Activated naive CD4-positive, alpha-beta T cell treated with Interleukin-2 at 50 U/mL for 16 hours (primary cell): ENCODE measurements at places on chromosomes 1 and 21.

- no peak for DNase-seq
These were observed 48.2 kb upstream of the POU3F1 start for GRCh38 chr1:38094711-38095290.

DNA sequence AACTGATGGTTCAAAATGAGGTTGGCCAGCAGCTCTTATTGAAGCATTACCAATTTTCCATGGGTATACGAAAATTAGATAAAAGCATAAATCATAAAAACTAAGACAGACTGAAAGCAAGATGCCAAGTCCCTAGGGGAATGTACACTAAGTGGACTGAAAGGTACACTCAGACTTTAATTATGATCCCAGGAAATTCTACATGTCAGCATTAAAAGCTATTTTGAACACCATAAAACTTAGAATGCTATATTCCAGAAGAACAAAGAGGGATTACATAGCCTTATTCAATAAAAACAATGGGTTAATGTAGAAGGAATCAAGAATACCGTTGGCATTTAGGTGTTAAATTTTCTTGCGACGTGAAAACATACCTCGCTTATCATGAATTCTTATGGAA lies 558.5 kb downstream of the LRRIQ3 start:
- no peak for DNase-seq

DNA sequence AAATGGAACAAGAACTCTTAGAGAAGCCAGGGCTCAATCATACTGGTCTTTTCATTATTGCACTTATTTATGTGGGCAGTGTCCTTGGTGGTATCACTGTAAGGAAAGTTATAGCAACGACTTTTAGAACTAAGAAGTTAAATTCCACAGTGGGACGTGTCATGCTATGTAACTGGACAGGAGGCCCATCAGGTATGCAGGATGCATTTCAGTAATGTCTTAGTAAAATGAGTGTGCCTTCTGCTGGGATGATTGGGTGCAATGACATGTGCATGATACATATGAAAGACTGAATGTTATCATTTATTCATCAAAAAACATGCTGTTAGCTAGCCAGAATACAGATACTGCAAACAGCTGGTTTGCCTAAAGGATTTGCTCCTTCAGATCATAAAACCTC lies 6.9 kb upstream of the ATP1B1 start:
- no peak for DNase-seq

GRCh38 chr1:98637316-98637715 lies 24.2 kb upstream of the SNX7 start:
- no peak for DNase-seq

DNA sequence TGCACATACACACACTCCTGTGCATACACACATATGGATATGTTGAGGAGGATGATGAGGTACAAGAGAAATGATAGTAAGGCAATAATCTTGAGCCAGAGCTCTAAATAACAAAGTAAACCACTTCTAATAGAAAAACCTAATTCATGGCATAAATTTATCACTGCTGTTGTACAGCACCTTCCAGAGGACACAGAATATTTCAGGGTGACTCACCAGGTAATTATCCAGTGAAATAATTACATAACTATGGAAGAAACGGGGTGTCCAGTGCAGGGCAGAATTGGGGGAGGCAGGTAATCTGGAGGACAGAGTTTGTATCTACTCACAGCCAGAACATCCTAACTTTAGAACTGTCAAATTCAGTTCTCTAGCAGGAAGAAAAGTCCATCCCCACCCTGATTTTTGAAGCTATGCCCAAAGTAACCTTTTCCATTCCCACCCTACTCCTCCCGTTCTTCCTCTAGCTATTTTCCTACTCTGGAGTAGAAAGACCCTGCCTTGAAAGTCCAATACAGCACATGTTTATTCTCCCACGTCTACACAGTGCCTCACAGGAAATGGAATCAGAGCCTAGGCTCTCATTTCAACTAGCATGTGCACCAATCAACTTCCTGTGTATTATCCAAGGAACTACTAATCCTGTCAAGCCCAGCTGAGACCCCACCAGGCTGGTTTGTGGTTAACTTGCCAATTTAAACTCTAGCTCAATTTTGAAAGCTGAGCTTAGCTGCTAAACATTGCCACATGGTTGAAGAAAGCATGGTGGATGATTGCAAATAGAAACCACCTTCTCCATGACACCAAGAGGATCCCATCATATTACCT lies 96.6 kb downstream of the PTPN14 start:
- no peak for DNase-seq

- no peak for DNase-seq
These were observed 49.8 kb downstream of the ELK4 start for GRCh38 chr1:205582046-205582445.

GRCh38 chr1:65799601-65800000 lies 6.9 kb downstream of the PDE4B start:
- no peak for DNase-seq

DNA sequence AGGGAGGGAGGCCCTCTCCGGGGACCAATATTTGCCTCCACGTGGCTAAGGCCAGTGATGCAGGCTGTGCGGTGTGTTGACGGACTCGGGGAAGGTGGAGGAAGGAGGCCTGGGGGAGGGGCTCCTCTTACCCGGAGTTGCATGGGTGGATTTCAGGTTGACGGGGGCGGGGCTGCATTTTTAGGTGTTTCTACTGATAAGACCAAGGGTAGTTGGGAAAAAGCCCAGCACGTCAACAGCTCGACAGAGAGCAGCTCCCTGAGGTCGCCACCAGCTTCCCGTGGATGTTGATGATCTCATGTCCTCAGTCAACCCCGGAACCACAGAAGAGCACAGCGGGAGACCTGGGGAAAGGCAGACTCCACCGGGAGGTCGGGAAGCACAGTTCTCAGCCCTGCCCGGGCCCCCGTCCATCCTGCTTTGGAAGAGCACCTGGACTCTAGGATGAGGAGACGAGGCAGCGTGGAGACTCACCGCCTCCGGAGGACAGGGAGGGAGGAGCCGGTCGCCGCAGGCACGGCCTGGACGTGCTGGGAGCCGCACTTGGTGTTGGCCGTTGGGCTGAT lies 32.9 kb upstream of the COL6A1 start:
- DNase-seq: no peak

GRCh38 chr1:234874291-234875288 lies 254.0 kb downstream of the TOMM20 start:
- DNase-seq: no peak

- DNase-seq: no peak
These were observed 102.8 kb downstream of the RHOU start for GRCh38 chr1:228837817-228838716.

GRCh38 chr1:205301205-205301821 lies 20.2 kb downstream of the NUAK2 start:
- DNase-seq: no peak

- no peak for DNase-seq
These were observed 119.2 kb upstream of the SPATA6 start for GRCh38 chr1:48591181-48591580.

DNA sequence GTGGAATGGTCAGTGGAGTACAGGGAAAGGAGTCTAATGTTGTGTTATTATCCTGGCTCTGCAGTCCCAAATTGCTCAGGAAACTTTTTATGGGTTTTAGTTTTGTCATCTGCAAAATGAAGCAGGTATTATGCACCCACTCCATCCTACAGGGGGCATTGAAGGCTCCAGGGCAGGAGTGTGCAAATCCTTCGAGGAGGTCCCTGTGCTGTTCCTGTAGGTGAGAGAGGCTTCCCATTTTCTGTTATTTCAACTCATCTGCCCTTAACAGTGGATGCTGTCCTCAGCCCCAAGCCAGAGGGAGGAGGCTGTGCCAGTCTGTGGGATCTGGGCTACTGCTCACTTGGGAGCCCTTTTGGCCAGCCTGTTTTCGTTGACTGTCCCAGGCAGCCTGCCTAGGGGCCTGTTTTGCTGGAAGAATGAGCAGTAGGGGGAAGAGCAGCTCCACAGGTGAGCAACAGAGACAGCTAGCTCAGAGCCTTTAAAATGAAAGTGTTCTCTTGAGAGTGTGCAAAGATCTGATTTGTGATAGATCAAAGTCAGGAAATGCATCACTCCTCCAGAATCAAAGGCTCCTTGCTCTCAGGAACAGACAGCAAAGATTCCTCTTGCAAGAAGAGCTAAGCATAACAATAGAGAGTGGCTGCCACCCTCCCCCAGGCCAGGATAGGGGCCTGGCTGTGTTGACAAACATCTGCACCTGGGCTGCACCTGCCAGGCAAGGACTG lies 317.6 kb upstream of the PROX1 start:
- no peak for DNase-seq

DNA sequence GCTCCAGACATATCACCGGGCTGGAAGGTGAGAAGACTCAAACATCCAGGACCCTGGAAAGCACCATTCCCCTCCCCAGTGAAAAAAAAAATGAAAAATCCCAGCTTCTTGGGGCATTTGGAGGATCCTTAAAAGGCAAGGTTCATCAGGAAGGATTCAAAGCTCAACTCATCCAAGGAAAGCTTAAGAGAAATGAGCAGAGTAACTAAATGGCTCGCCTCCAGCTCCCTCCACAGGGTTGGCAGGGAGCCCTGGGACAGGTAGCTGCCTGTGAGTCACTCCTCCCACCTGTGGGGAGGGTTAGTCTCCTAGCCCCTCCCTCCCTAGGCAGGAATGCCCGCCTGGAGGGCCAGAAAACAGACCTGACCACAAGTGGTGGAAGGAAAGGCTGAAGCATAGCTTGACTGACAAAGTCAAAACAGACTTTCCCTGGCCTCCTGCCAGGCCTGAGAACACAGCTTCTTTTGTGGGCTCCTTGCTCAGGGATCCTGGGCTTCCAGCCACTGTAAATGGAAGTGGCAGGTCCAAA lies 712 bp upstream of the LAMB3 start:
- peak; percentile 63 for DNase-seq

- DNase-seq: no peak
These were observed 318.8 kb downstream of the PTPRU start for GRCh38 chr1:29555043-29555620.

GRCh38 chr21:45412909-45413611 lies 8.1 kb downstream of the COL18A1 start:
- no peak for DNase-seq

DNA sequence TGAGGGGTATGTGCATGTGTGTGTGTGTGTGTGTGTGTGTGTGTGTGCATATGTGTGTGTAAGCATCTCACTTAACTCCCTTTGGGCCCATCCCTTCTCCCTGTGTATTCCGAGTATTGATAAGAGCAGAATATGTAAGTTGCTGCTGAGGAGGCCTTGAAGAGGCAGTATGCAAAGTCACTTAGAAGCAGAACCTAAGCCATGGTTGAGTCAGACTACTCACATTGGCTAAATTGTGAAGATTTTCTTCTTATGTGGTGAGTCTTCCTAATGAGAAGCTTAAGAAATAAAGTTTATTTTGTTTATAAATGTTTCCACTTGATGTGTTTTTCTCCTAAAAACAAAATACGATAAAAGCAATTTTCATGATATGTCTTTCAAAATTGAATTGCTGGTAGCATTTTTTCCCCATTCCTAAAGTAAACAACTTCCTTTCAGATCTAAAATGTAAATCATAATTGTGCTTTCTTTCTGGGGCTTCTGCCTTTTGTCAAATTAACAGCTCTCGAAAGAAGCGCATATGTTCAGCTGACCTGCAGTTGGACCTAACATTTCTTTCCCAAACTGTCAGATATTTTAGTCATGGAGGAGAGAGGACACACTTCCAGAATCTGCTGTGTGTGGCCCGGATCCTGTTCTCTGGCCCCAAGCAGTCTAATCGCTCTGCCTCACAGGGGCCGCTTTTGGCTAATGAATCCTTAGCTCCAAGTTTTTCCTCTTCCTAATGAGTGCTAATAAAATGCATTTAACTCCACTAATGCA lies 284.0 kb downstream of the DUSP10 start:
- no peak for DNase-seq

DNA sequence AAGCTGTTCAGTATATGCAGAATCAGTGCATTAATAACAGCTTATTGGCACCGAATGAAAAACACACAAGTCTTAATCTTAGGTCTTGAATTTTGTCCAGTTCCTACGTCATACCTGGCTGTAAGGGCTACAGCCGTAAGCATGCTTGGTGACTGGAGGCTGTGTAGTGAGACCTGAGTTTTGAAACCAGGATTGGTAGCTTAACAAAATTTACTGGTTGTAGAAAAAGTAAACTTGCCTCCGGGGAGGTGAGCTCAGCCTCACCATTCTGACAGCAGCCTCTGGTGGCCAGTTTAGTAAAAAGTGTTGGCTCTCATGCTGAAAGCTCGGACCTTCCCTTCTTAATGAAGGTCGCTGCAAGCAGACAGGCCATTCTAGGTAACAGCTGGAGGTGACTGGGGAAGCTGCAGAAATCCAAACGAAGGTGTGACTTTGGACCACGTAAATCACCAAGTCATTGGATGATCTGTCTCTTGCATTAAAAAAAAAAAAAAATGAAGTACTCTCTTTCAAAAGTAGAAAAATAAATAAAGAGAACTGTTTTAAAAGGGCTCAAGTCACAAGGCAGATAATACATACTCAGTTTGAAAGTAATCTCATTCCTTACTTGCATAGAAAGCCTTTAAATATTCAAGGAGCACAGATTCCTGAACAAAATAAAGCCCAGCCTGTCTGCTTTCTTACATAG lies 48.9 kb downstream of the HLCS start:
- DNase-seq: no peak

DNA sequence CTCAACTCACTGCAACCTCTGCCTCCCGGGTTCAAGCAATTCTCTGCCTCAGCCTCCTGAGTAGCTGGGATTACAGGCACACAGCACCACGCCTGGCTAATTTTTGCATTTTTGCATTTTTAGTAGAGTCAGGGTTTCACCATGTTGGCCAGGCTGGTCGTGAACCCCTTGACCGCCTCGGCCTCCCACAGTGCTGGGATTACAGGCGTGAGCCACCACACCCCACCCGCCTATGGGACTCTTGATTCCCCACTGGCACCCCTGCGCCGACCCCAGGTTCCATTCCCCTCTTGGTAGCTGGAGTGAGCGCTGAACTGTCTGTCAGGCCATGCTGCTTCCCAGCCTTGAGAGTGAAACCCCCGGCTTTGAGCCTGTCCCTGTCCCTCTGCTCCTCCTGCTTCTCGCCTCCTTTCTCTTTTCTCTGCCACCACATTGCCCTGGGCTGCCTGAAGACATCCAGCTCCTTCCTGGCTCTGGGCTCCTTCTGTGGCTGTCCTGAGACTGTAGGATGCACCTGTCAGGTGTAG lies 48.8 kb downstream of the IER5 start:
- no peak for DNase-seq

DNA sequence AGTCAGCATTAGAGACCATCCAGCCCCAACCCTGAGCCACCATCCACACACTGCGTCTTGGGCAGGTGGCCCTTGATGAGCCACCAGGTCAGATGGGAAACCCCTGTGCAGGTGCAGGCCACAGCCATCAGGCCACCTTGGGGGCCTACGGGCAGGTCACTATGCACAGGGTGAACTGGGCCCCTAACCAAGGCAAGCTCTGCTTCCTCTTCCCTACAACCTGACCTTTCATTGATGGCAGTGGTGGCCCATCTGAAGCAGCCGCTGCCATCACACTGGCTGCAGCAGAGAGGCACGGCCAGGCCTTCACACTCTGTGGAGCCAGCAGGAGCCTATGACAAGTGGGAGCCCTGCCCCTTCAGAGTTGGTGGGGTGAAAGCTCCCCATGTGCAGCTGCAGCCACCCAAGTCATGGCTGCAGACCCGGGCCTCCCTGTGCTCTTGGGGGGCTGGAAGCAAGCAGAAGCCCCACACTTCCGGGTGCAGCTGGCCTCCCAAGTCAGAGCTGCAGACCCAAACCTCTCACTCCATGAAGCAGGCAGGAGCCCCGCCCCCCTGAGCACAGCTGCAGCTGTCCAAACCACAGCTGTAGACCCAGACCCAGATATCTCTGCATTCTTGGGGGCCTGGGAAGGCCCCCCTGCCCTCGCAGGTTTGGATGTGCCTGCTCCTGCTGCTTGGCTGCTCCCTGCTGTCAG lies 681.5 kb downstream of the MATN1 start:
- DNase-seq: no peak

- DNase-seq: no peak
These were observed 2.6 kb downstream of the PUM1 start for GRCh38 chr1:31062867-31063380.
